Left colon (tissue), 2 donors: ENCODE measurements at places on chromosomes 13 and 19. TPM values are rescaled to one million over a fixed set of nuclear protein-coding genes. Genes with fewer than 3 reads are reported as not detected.

N4BP2L1 gene
- 6.6 TPM for total RNA-seq

NLRP9 gene
- total RNA-seq, result not detected

- no peak for DNase-seq
Measured at GRCh38 chr19:295687-296370, 4.6 kb upstream of the PLPP2 start.

FBXO17 gene
- total RNA-seq, result 1.1 TPM

DNA sequence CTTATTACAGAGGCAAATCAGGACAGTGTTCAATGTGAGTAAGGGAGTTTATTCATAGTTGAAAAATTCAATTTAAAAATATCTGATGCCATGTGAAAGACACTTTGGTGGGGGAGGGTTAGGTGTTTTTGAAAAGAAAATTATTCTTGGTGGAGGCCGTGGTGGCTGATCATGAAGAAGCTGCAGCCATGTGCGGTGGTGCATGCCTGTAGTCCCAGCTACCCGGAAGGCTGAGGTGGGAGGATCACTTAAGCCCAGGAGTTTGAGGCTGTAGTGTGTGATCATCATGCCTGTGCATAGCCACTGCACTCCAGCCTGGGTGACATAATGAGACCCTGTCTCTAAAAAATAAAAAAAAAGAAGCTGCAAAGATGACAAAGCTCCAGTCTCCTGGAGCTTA lies 28.6 kb downstream of the WDFY2 start:
- DNase-seq, result no peak

TBXA2R gene
- 1.0 TPM for total RNA-seq

GRCh38 chr13:28037399-28037798 lies 48.9 kb upstream of the URAD start:
- DNase-seq, result no peak

SHISA2 gene
- total RNA-seq, result 0.12 TPM

GRCh38 chr13:97272526-97272925 lies 50.4 kb downstream of the MBNL2 start:
- DNase-seq, result no peak

SIGLEC7 gene
- 1.3 TPM for total RNA-seq

GRCh38 chr13:43242040-43242439 lies 218.7 kb downstream of the DNAJC15 start:
- DNase-seq, result no peak

- DNase-seq, result no peak
Measured at GRCh38 chr19:54650108-54650655, 12.6 kb upstream of the LILRB4 start.

- DNase-seq, result no peak
Measured at GRCh38 chr13:112783978-112784371, 94.1 kb downstream of the ATP11A start.

- no peak for DNase-seq
Measured at GRCh38 chr13:30551189-30551588, 66.5 kb upstream of the USPL1 start.

NLRP11 gene
- 0.12 TPM for total RNA-seq

ZNF724 gene
- 1.8 TPM for total RNA-seq

DNA sequence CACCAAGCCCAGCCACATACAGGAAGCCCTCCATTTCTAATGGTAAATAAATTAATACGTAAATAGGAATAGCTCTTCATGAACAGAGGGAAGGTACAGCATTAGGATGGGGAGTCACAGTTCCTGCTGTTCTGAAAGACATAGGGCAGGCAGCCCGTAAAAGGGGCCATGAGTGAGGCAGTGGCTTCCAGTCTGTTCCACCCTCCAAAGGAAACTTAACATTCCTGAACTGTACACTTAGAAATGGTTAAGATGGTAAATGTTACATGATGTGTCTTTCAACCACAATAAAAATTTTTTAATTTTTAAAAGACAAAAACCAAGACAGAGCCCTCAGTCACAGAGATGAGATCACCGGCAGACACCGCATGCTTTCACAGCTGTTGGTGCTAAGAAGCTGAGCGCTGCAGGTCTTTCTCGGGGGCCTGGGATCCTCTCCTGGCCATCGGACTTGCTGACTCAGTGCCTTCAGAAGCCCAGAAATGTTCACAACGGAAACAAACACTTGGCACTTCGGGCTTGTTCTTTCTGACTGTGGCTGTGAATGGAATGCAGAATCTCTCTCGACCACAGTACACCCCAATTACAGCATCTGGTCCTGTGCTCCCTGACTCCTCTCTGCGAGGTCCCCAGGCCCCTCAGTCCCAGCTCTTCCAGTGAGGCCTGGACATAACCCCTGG lies 36.4 kb downstream of the EPS15L1 start:
- DNase-seq, result no peak

DNA sequence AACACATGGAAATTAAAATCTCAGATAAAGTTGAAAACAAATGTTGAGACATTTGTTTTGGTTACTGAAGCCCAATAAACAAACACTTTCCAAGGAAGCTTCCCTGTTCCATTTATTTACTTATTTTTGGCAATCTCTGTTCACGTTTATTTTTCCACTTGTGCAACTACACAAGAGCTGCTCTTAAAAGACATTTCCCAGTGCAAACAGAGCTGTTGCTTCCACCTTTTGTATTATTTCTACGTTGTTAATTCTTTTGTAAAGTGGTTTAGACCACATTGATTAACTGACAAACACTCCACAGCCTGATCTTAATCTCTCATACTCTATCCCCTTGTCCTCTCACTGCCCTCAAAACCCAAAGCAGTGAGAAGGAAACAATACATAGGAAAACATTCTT lies 757.6 kb downstream of the LIG4 start:
- no peak for DNase-seq

SLC6A16 gene
- total RNA-seq, result 0.43 TPM

SHD gene
- 23.6 TPM for total RNA-seq

ZNF441 gene
- 3.5 TPM for total RNA-seq

RNF17 gene
- total RNA-seq, result 0.18 TPM

DNA sequence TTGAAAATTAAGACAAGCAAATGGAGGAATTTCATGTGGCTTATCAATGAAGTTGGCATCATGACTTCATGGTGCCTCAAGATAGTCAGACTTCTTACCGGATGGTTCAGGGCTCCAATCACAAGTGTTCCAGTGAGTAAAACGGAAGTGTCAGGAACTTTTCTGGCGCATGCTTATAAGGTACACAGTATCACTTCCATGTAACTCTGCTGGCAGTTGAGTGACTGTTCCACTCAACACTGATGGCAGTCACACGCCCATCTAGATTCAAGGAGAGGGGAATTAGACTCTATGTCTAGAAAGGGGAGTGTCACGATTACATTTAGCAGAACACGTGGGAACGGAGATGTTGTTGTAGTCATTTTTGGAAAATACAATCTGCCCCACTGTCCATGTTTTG lies 114.3 kb downstream of the KCTD15 start:
- no peak for DNase-seq

- no peak for DNase-seq
Measured at GRCh38 chr19:1807695-1808394, 4.2 kb downstream of the ATP8B3 start.

KIR2DL4 gene
- 0.49 TPM for total RNA-seq

DNA sequence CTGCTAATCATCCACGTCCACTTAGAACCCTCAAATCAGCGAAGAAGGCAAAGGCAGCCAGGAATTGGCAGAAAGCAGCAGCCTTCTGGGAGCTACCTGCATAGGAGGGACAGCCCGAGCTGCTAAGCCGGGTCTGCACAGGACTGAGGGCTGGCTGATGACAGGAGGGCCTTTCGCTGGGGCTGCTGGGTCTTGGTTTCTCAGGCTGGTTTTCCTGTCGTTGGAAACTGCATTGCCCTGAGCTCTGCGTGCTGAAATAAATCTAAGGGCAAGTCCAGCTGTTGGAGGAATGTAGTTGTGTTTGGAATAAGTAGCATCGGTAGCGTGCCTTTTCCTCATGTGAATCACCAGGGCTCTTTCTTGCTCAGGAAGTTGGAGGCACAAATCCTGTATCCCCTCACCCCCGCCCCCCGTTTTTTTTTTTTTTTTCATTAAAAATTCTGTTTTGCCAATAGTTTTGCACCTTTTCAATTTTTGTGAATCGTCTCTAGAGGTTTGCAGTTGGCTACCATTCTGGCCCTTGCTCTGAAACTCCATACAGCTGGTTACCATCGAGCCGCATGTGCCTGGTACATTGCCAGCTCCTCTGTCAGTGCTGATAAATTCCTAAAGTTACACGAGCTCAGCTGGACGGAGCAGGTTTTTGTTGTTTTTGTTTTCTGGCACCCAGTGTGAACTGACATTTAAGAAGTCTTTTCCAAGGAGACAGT lies 193.9 kb upstream of the RNF113B start:
- DNase-seq, result no peak

S1PR4 gene
- total RNA-seq, result 0.55 TPM

FPR1 gene
- 1.3 TPM for total RNA-seq
